ENCODE measurements at places on chromosomes 3 and 15. TPM values are rescaled to one million over a fixed set of nuclear protein-coding genes. Genes with fewer than 3 reads are reported as not detected.

The GOLGA8M gene
- 0.81 TPM for total RNA-seq

The SYNPR gene
- not detected for total RNA-seq

The RTP1 gene
- total RNA-seq: 0.27 TPM

The SPSB4 gene
- total RNA-seq: 1.1 TPM

The ITIH3 gene
- 14.2 TPM for total RNA-seq

The FYCO1 gene
- 86.1 TPM for total RNA-seq

The ROBO1 gene
- 24.4 TPM for total RNA-seq

The GRIP2 gene
- total RNA-seq: 1.5 TPM

The ASB14 gene
- total RNA-seq: not detected

The VIPR1 gene
- 48.7 TPM for total RNA-seq

The MED12L gene
- total RNA-seq: 2.0 TPM

The CDHR4 gene
- total RNA-seq: 0.68 TPM

The IL17RB gene
- not detected for total RNA-seq

The EFCAB12 gene
- not detected for total RNA-seq

The ELL3 gene
- 7.2 TPM for total RNA-seq

The ACTC1 gene
- total RNA-seq: 125 TPM

The IMP3 gene
- total RNA-seq: 79.9 TPM

The GLCE gene
- total RNA-seq: 11.8 TPM

The ZCWPW2 gene
- 0.81 TPM for total RNA-seq

The FETUB gene
- total RNA-seq: not detected

The HCLS1 gene
- 94.5 TPM for total RNA-seq

The SPINK8 gene
- total RNA-seq: not detected

The MEF2A gene
- total RNA-seq: 168 TPM

The RGMA gene
- 55.7 TPM for total RNA-seq

The OR5K2 gene
- total RNA-seq: not detected

The C3orf52 gene
- total RNA-seq: 19.6 TPM

The CAND2 gene
- 44.6 TPM for total RNA-seq

The ZNF620 gene
- 2.8 TPM for total RNA-seq

The CX3CR1 gene
- 0.28 TPM for total RNA-seq

The LARP6 gene
- total RNA-seq: 43.3 TPM

The SLC28A1 gene
- 1.6 TPM for total RNA-seq

The ATP2C1 gene
- total RNA-seq: 51.1 TPM

The MKRN3 gene
- total RNA-seq: 5.0 TPM

The TF gene
- total RNA-seq: 1.6 TPM

The ANKUB1 gene
- not detected for total RNA-seq

The MESP1 gene
- 0.95 TPM for total RNA-seq

The DOCK3 gene
- 0.71 TPM for total RNA-seq

The ACAA1 gene
- total RNA-seq: 37.6 TPM

The GOLGA8A gene
- total RNA-seq: 48.6 TPM

The SPG21 gene
- 64.7 TPM for total RNA-seq

The EXD1 gene
- not detected for total RNA-seq

The SGO1 gene
- not detected for total RNA-seq

The ST8SIA2 gene
- not detected for total RNA-seq

The TEX9 gene
- 13.5 TPM for total RNA-seq

The PPCDC gene
- 13.7 TPM for total RNA-seq

The KCNMB3 gene
- 10.3 TPM for total RNA-seq

The GOLGA6L24 gene
- total RNA-seq: not detected

The ACKR4 gene
- 13.5 TPM for total RNA-seq

The MAPK6 gene
- 11.2 TPM for total RNA-seq

The TMEM207 gene
- total RNA-seq: not detected

The RASSF1 gene
- 45.2 TPM for total RNA-seq

The GOLGA8B gene
- total RNA-seq: 146 TPM

The KLHL6 gene
- total RNA-seq: 6.6 TPM
